CD4-positive, alpha-beta T cell treated with Interleukin-12 subunit alpha and Interleukin-12 subunit beta, for 1 hour (primary cell): ENCODE measurements at places on chromosomes 11 and 22.

DNA sequence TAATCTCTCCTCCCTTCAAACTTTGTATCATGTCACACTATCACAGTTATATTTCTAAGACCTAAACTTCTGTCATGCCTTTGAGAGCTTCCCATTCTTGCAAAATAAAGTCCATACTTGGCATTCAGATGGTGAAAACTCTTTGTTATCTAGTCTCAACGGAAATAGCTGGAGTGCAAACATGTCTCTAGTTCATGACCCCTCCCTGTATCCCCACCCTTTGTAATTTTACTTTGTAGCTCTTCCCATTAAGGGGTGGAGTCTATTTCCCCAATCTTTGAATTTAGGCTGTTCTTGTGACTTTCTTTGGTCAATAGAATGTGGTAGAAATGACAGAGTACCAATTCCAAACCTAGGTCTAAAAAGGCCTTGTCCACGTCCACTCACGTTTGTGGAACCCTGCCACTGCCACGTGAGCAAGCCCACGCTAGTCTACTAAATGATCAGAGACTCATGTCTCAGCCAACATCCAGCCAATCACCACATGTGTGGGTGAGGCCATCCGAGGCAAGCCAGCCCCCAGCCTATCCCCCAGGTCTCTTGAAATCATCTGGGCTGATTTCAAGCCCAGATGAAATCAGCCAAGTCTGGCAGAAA lies 23.4 kb downstream of the SLN start:
- no peak for DNase-seq

DNA sequence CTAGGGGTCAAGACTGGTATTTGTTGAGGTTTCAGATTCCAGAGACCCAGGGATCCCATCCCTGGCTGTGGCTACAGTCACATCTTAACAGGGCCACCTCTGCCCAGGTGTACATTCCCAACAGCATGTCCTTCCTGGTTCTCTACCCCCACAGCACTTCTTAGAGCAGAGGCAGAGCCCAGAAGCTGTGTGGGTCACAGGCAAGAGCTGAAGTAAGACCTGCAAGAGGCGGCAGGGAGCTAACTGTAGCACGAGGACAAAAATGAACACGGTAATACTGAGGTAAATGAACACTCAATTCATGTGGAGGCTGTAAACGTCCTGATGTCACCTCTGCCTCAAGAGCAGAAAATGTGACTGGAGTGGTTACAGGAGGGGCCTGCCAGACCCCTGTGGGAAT lies 21.7 kb upstream of the RAPSN start:
- no peak for DNase-seq

GRCh38 chr11:86947541-86947940 lies 7.7 kb downstream of the FZD4 start:
- DNase-seq: no peak

DNA sequence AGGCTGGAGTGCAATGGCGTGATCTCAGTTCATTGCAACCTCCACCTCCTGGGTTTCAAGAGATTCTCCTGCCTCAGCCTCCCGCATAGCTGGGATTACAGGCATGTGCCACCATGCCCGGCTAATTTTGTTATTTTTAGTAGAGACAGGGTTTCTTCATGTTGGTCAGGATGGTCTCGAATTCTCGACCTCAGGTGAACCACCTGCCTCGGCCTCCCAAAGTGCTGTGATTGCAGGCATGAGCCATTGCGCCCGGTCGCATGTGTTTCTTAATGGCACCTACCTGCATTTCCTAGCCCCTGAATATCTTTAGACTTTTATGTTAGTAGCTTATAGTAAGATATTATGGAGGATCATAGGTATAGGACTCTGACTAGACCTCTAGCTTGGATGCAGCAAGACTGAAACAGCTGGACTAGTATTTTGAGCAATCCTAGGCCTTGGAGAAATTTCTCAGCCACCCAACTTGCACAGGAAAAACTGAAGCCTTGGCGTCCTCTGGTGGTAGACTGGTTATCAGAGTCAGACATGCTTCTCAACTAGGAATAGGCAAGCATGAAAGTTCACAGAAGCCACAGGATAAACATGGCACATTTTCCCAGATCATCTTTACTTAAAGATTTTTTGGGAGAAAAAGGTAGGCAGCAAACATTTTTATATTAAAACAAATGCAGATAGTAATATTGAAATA lies 22.7 kb upstream of the C1QTNF4 start:
- peak; percentile 5 for DNase-seq

DNA sequence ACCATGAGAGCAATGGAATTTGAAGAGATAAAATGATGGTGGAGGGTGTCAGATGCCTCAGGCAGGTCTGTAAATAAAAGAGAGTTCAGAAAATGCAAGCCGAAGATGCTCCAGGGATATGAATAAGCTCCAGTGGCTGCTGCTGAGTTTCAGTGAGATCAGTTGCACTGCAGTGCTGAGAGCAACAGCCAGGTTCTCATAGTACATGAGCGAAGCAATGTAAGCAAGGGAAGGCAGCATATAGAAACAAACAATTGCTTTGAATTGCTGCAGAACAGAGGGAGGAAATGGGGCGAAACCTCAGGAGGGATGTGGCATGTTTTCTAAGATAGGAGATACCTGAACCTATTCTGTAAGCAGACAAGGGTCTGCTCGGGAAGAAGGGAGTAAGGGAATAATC lies 369.5 kb downstream of the AASDHPPT start:
- DNase-seq: no peak

DNA sequence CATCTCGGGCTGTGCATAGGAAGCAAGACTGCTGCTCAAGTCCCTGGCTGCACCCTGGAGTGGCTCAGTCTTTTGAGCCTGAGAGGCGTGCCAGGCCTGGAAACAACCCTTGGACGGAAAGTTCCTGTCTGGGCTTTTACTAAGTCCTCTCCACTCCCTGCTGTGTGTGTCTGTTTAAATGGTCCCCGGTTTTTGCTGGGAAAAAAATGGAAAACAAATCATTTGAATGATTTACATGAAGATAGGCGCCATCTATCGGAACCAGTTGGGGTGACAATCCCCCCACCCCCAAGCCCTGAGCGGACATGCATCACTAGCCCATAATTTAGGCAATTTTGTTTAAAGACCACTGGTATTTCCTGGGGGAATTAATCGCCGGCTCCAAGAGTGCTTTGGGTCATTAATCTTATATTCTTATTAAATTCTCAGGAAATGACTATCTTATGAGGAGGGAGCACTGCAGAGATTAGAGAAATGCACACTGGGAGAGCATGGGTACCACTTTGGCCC lies 2.7 kb upstream of the GAB2 start:
- DNase-seq: peak; percentile 50

- DNase-seq: no peak
Measured at GRCh38 chr22:42544686-42545085, 9.1 kb upstream of the SERHL2 start.

DNA sequence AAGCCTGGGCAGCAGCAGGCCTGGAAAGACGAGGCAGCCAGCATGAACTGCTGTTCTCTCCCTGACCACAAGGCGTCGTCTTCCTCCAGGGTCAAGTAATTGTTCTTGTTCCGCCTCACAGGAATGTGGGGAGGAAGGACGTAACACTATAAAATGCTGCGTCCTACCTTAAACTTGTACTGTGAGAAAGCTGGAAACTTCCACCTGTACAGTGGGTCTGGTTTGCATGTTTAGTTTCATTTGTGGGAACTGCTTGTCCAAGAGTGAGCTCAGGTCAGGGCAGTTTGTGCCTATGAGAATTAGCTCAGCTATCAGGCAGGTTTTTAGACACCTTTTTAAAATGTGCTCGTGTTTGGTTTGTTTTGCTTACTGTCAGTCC lies 55.2 kb downstream of the PANX1 start:
- peak; percentile 24 for DNase-seq

DNA sequence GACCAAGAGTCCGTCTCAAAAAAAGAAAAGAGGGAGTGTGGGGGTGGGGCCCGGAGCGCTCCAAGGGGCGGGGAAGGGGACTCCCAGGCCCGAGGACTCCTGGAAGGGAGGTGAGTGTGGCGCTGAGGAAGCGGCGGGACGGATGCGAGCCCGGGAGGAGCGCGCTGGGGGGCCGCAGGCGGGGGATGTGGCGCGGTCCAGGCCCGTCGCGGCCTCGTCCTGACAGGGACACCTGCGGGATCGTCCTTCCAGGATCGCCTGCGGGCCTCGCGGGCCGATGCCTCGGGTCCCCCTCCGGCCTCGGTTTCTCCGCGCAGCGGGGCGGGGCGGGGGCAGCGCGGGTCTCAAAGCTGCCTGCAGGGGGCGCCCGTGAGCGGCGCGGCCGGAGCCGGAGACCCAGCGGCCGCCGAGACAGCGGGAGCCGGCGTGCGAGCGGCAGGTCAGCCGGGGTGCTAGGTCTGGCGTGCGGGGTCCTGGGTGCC lies 3.8 kb upstream of the ADORA2A start:
- peak; percentile 68 for DNase-seq

DNA sequence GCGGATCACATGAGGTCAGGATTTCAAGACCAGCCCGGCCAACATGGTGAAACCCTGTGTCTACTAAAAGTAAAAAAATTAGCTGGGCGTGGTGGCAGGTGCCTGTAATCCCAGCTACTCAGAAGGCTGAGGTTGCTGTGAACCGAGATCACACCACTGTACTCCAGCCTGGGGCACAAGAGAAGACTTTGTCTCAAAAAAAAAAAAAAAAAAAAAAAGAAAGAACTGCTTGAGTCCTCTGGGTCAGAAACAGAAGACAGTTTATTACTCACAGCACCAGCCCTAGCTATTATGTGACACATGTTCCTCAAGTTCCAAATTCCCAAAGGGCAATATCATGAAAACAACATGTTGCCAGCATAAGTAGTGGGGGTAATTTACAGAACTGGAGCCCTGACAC lies 1014.1 kb upstream of the RAG2 start:
- no peak for DNase-seq
